ENCODE measurements at places on chromosomes 4 and X.

DNA sequence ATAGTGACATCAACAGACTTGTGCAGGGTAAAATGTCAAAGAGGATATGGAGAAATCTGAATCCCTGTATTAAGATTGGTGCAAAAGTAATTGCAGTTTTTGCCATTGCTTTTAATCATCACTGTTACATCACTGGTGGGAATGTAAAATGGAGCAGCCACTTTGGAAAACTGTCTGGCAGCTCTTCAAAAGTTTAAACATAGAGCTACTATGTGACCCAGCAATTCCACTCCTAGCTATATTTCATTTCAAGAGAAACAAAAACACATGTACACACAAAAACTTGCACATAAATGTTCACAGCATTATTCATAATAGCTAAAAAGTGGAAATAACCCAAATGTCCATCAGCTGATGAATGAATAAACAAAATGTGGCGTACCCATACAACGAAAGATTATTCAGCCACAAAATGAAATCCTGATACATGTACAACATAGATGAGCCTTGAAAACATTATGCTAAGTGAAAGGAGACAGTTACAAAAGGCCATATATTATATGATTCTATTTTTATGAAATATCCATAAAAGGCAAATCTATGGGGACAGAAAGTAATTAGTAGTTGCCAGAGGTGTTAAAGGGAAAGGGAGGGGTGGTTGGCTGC lies 106.4 kb downstream of the AMELX start:
- DNase-seq = no peak

DNA sequence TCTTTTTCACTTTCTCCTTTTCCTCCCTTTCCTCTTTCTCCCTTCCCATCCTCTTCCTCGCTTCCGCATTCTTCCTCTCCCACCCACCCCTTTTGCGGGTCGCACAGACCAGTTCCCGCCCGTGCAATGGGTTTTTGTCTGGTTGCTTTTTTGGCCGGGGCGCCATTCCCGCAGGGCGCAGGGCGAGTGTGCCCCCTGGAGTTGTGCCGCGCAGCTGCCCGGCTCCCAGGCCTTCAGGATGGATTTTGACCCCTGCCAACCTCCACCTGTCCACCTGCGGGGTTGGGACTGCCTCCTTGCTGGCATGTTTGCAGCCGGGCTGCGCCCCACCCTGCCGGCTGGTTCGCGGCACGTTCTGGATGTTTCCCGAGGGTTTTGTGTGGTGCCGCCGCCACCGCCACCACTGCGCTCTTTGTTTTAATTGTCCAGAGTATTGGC lies 578 bp upstream of the SEL1L3 start:
- no peak for DNase-seq

DNA sequence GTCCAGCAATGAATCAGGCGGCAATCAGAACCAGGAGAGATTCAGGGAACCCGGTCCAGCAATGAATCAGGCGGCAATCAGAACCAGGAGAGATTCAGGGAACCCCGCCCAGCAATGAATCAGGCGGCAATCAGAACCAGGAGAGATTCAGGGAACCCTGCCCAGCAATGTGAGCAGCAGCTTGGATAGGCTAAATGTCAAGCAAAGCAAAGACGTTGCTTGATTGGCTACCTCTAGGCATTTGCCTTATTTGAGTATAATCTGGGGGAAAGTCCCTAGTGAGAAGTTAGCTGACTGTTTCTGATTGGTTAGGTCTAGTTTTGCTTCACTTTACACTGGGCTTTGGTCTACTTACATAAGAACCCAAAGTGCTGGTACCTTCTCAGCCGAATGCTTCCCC lies 1212.2 kb upstream of the TENM3 start:
- no peak for DNase-seq

GRCh38 chrX:150547375-150548115 lies 20.9 kb upstream of the MTM1 start:
- DNase-seq = peak; percentile 45

DNA sequence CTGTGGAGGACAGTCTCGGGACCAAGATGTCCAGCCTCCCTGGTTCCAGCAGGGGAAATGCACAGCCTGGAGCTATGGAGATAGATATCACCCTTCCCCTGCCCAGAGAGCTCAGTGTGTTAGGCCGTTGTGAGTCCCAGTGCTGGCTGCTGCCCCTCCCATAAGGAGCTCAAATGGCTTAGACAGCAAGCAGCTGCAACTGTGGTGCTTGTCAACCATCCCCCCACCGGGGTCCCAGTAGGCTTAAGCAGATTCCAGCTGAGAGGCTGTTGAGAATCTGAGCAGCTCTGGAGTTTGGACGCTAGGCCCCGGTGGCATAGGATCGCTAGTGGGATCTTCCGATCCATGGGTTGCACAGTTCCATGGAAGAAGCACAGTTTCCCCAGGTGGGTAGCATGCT lies 181.8 kb upstream of the POF1B start:
- DNase-seq = no peak

DNA sequence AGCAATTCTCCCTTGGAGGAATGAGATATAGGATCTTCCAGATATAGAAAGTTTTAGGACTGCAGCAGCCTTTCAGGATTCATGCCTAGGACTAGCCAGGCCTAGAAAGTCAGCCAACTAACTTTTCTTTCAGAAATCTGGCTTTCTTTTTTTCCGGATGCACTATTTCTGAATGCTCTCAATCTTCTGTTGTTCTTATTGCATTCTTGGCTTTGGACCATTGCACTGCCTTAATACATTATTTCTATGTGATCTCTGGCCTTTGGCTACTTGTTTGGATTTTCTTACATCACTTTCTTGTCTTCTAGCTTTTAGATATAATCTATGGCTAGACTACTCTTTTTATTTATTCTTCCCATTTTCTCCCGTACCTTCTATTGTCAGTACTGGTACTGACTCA lies 813.1 kb upstream of the HTR2C start:
- no peak for DNase-seq

GRCh38 chr4:159008671-159009070 lies 94.2 kb upstream of the RAPGEF2 start:
- no peak for DNase-seq

- DNase-seq = no peak
These were observed 73.6 kb downstream of the MED28 start for GRCh38 chr4:17688011-17688441.

DNA sequence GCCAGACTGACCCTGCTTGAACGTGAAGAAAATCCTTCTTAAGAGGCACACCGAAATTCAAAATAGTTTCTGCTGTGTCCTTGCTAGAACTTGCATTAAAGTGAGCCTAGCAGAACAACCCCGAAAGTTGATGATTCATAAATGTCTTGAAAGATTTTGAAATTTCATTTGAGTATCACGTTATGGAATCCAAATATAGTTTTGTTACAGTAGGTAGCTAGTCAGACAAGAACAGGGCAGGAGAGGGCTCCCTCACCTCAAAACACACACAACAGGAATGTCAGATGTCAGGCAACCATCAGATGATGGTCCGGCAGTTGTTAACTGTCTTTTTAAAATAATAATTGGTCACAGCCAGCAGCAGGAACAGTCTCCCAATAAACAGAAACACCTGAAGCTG lies 259.6 kb upstream of the GNPDA2 start:
- DNase-seq = no peak

GRCh38 chrX:152601848-152602616 lies 35.7 kb upstream of the GABRQ start:
- no peak for DNase-seq

- DNase-seq = no peak
These were observed 3.3 kb downstream of the IL13RA1 start for GRCh38 chrX:118730500-118731247.

DNA sequence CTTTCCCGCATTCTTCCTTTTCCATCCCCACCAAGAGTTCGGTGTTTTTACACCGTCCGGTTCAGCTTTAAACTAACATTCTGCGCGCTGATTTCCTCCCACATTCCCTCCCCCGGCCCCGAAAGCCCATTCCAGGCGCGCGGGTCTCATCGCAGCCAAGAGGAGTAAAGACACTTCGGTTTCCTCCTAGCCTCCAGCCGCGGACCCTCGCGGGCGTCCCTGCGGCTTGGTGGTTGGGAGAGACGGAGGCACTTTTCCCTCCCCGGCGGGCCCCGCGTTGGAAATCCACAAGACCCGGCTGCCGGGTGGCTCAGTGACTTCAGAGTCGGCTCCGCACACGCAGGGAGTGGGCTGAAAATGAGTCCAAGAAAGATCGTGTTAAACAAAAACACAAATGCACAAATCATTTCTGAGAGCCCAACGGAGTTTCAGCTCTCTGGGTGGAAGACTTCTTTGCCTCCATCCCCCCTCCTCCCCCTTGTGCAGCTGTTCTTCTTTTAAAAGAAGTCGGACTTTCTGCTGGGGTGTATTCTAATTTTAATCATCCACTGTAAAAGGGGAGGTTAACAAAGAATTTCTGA lies 2.0 kb upstream of the ARX start:
- no peak for DNase-seq

GRCh38 chr4:76981644-76982043 lies 32.1 kb downstream of the SEPTIN11 start:
- no peak for DNase-seq

DNA sequence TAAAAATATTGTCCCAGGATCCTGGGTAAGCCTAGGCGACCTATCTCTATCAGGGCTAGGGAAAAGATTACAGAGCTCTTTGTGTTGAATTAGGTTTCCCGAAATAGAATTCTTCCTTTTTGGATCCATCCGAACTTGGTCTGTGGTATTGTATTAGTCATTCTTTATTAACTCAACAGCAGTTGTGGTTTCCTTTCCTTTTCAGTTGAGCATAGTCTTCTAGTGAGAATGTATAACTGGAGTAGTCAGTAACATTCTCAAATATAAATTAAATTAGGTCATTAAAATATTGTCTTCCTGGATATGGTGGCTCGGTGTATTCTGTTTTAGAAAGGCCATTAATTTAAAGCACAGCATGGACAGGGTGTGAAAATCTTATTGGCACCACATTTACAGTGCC lies 520.4 kb downstream of the NLGN4X start:
- no peak for DNase-seq

GRCh38 chr4:16572161-16572560 lies 326.3 kb downstream of the LDB2 start:
- no peak for DNase-seq

GRCh38 chrX:104712515-104712914 lies 146.5 kb downstream of the IL1RAPL2 start:
- no peak for DNase-seq

DNA sequence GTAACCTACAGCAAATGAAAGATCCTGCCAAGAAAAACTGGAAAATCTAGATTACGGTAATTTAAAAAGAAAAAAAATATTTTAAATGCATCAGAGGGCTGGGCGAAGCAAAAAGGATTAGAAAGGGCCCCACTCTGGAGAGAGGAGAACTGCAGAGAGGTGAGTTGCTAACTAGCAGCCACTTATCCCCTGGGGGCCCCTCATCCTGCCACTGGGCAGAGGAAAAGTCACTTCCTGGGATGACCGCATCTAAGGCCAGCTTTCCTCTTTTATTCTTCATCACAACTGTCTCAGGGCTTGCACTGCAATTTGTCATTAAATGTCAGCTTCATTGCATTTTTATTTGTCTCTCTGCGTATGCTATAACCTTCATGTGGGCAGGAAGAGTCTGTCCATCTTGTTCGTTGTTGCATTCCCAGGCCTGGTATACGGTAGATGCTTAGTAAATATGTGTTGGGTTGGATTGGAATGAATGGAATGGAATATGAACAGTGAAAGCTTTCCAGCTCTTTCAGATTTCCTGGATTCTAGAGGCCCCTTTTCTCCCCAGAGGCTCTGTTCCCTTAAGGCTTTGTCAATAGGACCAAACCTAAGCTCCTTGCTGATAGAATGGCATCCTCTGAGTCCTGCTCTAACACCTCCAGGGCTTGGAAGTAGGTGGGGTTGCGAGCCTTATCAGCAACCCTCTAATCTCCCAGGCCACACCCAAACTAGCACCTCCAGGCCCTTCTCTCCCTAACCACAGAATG lies 58.9 kb downstream of the TLR10 start:
- no peak for DNase-seq

GRCh38 chr4:102791318-102791835 lies 30.6 kb upstream of the MANBA start:
- DNase-seq = no peak

DNA sequence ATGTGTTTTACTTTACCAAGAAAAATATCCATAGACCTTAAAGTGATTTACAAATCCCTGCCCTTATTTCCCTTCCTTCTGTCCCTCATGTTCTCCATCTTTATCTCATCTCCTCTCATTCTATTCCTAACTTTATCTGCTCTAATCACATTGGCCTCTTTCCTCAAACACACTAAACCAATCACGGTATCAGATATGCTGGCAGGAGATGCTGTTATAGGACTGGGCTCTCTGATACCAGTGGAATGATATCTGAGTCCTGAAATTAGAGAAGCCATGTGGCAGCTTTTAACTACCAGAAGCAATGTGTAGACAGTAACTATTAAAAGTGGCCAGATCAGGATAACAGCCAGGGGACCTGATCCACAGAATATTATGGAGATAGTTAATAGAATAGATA lies 49.9 kb upstream of the GIMD1 start:
- DNase-seq = no peak

DNA sequence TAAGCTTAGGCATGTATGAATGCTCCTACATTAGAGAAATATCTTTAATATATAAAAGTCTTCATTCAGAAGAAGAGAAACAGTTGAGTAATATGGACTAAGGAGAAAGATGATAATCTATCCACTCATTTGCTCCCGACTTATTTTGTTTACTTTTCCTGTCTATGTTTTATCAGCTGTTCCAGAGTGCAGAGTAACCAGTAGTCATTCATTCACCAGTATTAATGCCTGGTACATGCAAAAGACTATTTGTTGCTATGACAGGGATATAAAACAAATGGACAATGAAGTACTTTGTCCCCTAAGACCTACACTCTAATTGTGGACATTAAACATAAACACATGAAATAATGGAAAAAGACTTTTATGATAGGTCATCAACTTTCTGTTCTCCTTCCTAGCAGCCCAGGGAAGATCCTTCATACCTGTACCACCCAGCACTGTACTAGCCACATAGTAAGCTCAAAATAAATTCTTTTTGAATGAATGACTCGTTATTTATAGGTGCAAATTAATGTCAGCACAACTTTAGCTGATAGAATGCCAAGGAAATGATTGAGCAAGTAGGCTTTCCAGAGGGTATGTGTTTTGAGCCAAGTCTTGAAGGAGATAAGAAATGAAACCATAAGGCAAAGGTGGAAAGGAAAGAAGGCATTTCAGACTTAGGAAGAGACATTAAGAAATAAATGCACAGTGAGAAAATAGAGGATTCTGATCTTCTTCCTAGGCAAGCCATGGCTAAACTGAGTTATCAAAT lies 45.0 kb upstream of the IL13RA1 start:
- DNase-seq = no peak

DNA sequence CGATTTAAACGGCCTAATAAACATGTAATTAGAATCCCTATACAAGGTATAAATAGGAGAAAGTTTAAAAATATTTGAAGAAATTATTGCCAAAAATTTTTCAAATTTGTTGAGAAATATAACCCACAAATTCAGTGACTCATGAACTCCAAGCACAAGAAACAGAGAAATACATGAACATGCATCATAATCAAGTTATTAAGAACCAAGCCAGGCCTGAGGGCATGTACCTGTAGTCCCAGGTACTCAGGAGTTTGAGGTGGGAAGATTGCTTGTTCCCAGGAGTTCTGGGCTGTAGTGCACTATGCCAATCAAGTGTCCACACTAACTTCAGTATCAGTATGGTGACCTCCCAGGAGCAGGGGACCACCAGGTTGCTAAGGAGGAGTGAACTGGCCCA lies 341.9 kb downstream of the CAMK2D start:
- DNase-seq = no peak

GRCh38 chr4:18815779-18816173 lies 794.2 kb upstream of the LCORL start:
- DNase-seq = no peak
